ENCODE measurements at places on chromosomes 11 and 22.

- DNase-seq: no peak
Measured at GRCh38 chr11:114384487-114384886, 15.8 kb downstream of the C11orf71 start.

DNA sequence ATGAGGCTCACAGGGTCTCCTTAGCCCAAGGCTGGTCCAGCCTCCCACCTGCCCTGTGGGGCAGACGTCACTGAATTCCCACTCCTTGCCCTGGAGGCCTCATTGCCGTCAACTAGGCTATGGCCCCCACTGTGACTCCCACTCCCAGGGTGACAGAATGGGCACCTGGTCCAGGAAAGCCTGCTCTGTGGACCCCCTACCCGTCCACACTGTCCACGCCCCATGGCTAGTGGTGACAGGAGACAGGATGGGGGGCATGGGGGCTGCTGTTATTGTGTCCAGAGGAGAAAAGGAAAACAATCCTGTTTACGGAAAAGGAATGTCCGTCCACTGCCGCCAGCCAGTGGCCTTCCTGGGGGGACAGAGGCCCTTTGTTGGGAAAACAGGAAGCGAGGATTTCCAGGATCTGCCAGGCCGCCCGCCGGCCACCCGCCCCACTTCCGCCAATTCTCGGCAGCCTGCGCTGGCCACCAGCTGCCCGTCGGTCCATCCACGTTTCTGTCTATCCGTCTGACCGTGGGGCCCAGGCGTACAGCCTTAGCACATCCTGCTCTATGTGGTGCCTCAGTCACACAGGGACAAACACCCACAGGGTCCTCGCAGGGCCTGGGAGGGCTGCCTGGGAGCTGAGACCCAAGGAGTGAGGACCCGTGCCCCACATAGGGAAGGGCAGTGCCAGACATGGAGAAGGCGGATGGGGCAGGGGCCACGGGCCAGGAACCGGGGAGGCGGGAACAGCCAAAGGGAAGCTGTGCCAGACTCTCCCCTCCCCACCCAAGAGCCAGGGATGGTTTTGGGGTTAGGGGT, 19.5 kb downstream of the CRELD2 start:
- no peak for DNase-seq

- no peak for DNase-seq
Measured at GRCh38 chr11:94457118-94458029, 36.3 kb downstream of the MRE11 start.

GRCh38 chr11:6240139-6240538, 1.2 kb downstream of the CNGA4 start:
- no peak for DNase-seq

- DNase-seq: no peak
Measured at GRCh38 chr11:68767672-68768071, 16.4 kb upstream of the TESMIN start.

DNA sequence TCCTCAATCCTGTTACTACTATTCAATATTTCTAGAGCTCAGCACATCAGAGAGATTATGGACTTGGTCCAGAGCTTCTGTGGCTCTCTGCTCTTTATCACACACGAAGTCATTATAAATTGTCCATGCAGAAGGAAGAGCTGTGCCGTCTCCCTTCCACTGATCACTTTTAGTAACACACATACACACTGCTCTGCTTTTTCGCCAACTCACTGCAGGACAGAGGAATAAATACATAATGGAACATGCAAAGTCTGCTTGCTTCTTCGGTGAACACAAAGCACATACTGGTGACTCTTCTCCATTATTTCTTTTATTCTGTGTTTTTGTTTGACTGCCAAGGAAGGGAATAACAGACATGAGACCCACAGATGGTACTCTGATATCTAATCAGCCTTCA, 1000.0 kb upstream of the TENM4 start:
- DNase-seq: no peak

DNA sequence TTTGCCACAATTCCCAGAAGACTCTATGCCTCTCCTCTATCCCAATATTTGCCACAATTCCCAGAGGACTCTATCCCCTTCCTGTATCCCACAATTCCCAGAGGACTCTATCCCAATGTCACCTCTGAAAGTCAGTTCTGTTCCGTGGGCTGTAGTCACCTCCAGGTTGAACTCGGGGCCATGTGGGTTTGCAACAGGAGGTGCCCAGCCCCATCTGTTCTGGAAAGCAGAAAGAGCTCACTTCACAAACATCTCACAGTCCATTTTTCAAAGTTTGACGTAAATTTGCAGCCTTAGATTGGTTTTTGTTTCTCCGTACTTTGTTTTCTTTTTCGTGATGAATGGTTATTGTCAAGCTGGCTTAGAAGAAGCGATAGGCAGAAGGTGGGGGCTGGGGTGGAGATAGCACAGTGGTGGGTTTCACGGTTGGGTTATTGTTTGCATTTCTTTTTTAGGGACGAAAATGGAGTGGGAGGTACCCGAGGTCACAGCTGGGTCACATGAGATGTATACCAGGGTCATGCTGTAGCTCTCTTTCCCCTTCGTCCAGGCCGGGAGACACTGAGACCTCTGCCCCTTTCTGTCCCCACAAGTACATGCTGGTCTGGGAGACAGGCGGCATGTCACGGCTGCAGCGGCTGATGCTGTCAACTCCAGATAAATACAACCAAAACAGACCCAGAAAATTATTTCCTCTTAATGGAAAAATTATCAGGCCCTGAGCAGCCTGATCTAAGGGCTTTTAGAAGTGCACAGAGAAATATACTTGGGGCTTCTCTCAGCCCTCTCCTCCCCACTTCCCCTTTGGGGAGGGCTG, 374.5 kb downstream of the CADM1 start:
- no peak for DNase-seq

DNA sequence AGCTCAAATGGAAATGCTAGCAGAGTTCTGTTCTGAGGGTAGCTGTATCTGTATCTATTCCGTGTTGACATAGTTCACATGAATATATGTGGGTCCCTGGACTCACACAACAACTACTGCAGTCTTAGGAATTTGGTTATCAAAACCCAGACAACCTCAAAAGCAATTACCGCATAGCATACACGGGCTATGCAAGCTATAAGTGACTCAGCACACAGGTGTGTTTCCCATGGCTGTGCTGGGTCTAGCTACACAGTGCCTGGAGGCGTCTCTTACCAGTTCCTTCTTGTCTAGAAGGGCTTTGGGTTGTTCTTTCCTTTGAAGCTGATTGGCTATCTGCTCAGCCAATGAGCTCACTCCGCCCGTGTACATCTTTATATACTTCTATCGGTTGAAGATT, 98.2 kb upstream of the BID start:
- DNase-seq: no peak

GRCh38 chr11:19723572-19724342, 11.1 kb downstream of the NAV2 start:
- no peak for DNase-seq

DNA sequence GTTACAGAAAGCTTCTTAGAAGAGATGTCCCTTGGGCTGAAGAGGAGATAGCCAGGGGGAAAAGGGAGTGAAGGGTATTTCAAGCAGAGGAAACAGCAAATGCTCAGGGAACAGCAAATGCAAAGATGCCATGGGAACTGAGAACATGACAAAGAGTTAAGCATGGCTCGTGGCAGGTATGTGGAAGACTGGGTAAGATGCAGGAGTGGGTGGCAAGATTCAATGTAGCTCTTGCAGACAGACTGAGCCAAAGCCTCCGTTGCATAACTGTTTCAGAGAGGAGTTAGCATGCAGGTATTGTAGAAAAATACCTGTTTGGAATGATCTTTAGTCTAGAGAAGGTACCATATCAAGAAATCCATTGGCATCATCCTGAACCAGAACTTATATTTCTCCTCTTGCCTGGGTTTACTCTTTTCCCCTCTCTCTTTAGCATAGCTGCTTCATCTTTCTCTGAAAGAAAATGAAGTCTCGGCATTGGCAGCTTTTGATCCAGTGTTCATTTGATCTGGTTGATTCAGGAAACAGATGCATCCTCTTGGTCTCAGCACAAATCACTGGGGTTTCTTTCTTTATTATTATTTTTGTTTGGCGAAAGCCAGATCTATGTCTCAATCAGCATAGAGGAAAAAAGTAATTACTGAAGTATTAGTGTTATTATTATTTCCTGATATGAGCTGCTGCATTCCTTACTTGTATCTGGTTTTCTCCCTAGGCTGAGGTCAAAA, 41.7 kb upstream of the NUP160 start:
- DNase-seq: no peak

GRCh38 chr11:65606876-65607613, 7.0 kb downstream of the MAP3K11 start:
- peak; percentile 92 for DNase-seq

DNA sequence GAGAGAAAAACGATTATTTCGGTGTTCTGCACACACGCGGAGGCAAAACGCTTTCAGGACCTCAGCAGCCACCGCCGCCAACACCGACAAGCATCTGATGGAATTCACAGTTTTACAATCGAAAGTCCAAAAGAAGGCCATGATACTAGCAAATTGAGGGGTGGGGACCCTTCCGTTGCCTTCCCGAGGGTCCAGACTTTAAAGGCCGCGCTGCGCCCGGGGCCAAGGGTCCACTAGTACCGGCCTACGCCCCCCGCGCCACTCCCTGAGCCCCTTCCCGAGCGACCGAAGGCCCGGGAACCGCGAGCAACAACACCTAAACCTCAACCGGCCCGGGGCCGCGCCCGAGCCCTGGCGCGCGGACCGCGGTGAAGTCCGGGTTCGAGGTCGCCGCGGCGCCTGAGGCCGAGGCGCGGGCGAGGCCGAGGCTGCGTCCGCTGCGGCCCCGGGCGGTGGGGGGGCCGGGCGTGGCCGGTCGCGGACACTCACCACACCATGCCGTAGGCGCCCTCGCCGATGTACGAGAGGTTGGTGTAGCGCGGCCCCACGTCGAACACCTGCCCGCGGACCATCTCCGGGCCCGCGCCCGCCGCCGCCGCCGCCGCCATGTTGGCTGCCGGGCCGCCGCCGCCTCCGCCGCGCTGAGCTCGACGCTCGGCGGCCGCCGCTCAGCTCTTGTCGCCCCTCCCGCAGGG, 465 bp downstream of the MAPK1 start:
- DNase-seq: no peak

GRCh38 chr11:7903940-7904339, 27.1 kb downstream of the OR10A6 start:
- DNase-seq: no peak

DNA sequence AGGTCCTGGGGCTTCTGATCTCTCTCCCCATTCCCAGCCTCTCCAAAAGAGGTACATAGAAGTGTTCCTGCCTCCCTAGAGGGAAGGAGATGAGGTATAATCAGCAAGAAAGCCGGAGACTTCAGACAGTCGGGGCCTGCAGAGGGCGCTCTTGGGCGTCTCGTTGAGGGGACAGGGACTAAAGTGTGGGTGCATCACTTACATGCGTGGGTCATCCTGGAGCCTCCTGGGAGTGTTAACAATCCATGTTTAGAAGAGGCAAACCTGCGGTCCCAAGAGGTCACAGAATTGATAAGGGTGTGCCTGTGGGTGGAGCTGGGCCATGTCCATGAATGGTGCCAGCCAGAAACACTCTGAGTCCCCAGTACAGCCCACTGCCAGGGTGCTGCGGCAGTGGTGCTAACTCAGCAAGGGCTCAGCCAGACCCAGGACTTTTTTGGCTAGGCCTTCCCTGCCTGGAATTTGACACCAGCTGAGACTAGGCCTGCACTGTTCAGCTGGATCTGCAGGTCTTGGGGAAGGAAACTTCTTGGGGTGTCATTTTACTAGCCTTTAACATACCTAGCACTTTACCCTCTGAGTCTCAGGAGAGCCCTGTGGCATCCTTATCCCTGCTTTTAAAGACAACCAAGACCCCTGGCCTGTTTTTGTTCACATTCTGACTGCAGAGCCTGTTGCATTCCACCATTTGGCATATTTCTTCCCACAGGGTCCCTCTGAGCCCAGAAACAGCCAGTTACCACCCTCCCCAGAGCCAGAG, 5.5 kb downstream of the YDJC start:
- no peak for DNase-seq

- no peak for DNase-seq
Measured at GRCh38 chr11:30479899-30480298, 106.3 kb downstream of the MPPED2 start.

DNA sequence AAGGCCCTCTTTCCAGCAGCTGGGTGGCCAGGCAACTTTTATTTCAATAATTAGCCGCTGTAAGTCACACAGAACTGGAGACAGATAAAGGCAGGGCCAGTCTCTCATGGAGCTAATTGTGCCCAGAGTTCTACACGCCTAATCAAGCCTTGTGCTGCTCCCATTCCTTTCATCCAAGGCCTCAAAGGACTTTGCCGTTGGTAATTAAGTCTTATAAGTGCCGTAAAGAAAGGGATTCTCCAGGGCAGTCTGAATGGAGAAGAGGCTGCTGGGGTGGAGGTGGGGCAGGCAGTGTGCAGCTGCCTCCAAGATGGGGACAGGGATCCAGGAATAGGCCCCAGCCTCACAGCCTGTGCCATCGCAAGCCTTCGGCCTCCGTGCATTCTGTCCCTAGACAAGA, 357.9 kb downstream of the TENM4 start:
- no peak for DNase-seq

- no peak for DNase-seq
Measured at GRCh38 chr22:43385770-43386641, 25.8 kb upstream of the MPPED1 start.

DNA sequence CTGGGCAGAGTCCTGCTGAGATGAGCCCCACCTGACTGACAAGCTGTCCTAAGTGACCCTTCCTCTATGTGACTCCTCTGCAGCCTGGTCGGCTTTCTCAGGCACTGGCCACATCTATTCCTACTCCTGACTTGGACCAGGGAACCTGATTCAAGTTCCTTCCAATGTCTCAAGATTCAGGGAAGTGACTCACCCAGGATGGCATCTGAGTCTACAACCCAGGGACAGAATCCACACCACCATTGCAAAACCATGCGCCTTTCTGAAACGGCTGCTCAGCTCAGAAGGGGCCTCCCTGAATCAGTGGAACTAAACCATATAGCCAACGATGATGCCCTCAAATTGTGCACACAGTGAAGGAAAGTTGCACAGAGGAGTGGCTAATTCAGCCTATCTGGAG, 63.9 kb upstream of the CSNK2A3 start:
- DNase-seq: no peak

- no peak for DNase-seq
Measured at GRCh38 chr11:120718171-120718570, 206.6 kb downstream of the GRIK4 start.

GRCh38 chr22:45976254-45977002, 534 bp downstream of the WNT7B start:
- no peak for DNase-seq

GRCh38 chr11:7638710-7639642, 34.3 kb downstream of the CYB5R2 start:
- no peak for DNase-seq

GRCh38 chr11:33965032-33965431, 73.2 kb upstream of the LMO2 start:
- DNase-seq: no peak

- DNase-seq: no peak
Measured at GRCh38 chr11:26994631-26995095, 751 bp downstream of the FIBIN start.
